ENCODE measurements at places on chromosomes 12 and 14. TPM values are rescaled to one million over a fixed set of nuclear protein-coding genes. Genes with fewer than 3 reads are reported as not detected.

- no peak for DNase-seq
These were observed 1322.3 kb upstream of the SEL1L start for GRCh38 chr14:82855912-82856391.

- DNase-seq, result no peak
These were observed 216.0 kb upstream of the RGS6 start for GRCh38 chr14:71716041-71716772.

DNA sequence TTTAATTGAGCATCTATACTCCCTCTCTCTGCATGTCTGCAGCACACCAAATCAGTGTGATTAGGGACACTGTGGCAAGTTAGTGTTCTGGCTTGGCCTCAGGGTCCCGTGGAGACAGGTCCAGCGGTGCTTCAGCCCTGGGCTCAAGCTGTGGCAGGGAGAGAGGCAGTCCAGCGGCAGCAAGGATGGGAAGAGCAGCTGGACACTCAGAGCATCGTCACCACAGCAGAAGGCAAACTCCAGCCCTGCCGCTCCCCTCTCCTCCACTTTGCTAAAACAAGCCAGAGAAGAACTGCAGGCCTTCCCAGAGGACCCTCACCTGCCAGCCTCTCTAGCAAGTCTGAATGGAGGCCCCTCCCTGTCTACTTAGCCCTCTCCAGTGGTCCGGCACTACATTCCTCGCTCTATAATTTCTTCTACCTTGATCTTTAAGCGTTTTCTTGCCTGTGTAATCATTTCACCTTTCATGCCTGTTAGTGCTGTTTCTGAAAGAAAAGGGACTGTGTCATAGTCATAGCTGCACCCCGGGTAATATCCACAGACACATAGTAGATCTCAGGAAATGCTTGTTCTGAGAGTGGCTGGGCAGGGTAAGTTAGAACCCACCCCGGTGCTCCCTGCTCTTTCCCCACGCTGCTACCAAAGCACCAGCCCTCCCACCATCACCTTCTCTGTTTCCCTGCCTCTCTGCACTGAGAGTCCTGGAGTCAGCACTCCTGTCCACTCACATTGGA lies 22.1 kb downstream of the ZFP36L1 start:
- no peak for DNase-seq

Gene SRSF5
- total RNA-seq, result 120 TPM

Gene B3GNT4
- total RNA-seq, result not detected

GRCh38 chr14:20732477-20732876 lies 13.2 kb upstream of the EDDM3A start:
- DNase-seq, result no peak

GRCh38 chr14:101557811-101558738 lies 3.2 kb upstream of the DIO3 start:
- DNase-seq, result peak; percentile 70

- DNase-seq, result no peak
These were observed 76.6 kb downstream of the ZNF664 start for GRCh38 chr12:124049451-124050094.
